Thoracic aorta (tissue), 2 donors: ENCODE measurements at places on chromosomes 4 and X.

- DNase-seq, result no peak
Observed at GRCh38 chr4:4384837-4385236, 2.1 kb upstream of the NSG1 start.

DNA sequence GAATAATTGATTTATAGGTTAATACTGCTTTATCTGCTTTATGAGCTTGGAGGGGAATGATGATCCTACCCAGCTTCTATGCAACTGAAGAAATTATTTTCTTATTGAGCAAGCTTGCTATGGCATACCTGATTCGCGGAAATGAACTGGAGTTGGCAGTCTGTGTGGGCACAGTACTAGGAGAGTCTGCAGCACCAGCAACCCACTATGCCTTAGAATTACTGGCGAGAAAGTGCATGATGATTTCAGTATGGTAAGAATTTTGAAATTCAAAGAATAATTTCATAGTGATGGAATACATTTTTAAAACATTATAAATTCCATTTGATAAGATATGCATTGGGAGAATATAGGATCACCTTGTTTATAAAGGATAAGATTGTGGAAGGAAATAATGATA, 32.3 kb downstream of the SPATA4 start:
- DNase-seq, result no peak

GRCh38 chr4:140884431-140885058, 128.4 kb upstream of the TBC1D9 start:
- no peak for DNase-seq

DNA sequence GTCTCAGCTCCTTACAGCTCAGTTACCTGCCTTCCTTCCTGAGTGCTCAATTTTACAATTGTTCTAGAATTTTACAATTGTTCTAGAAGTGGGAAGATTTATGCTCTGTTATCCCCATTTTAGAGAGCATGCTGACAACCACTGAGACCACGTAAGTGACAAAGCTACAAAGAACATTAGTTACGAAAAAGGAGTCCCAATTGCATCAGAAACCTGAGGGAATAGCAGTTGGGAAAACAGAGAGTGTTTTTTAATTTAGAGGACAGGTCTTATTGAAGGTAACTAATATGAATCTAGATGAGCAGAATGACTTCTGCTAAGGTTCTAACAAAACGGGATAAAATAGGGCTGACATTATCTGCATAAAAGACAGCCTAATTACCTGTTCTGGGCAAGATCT, 103.3 kb downstream of the THOC2 start:
- no peak for DNase-seq

DNA sequence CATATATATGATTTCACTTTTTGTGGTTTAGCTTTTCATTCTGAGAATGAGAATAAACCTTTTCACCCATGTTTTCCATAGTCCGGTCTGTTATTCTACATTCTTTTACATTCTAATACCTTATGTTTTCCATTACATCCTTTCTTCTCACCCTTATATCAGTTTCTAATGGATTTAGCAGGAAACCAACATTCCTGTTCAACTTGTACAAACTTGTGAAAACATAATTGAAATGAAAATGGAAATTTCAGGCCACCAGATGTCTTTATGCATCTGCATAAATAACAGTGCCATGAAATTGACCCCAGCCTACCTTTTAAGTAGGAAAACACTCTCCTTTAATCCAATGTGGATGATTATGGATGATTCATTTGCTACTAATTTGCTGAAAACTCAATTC, 494.8 kb upstream of the ZFP42 start:
- DNase-seq, result no peak

- DNase-seq, result no peak
Observed at GRCh38 chr4:127182687-127183086, 450.1 kb upstream of the INTU start.

DNA sequence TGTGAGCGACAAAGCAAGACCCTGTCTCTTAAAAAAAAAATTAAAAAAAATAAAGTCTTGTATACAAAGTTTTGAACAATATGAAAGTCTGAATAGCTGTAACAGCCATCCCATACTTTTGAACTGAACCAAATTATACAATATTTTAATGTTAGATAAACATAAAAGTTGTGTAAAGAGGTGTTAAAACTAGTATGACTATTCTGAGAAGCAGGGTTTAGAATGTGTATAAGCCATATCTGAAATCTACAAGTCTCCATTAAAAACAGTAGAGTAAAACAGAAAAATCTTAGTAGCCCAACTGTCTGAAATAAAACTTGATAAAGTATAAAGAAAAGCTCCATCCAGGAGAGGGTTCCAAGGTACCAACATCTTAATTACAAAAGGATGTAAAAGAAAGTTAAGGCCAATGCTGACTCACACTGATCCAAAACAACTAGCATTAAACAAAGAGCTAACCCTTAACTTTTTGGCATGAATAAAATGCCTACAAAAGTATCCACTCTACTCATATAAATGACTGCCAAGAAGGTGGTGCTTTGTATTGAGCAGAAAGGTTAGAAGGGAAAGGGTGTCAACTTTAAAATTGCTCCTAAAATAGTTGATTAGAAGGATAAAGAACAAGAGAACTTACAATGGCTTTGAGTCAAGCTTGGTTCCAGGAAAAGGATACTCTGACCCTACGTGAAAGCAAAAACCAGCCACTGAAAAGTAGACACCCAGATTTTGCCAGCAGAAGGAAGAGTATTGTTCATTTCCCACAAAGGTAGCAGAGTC, 18.5 kb downstream of the CNOT6L start:
- DNase-seq, result no peak

- DNase-seq, result no peak
Observed at GRCh38 chrX:56882581-56882980, 112.8 kb downstream of the SPIN3 start.

DNA sequence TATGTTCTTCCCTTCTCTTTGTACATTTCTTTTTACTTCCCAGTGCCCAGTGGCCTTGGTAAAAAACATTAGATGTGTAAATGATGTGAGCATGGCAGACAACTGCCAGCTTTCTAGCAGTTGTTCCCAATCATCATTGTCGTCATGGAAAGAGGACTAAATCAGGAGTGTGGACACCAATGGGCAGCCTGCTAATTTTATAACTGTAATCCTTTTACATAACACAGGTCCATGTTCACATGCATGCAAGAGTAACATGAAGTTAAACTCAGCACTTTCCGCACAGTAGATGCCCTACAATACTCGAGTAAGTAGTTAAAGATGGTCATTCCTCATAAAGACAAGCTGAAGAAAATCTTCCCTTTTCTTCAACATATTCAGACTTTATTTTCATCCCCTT, 23.4 kb upstream of the G3BP2 start:
- DNase-seq, result no peak

DNA sequence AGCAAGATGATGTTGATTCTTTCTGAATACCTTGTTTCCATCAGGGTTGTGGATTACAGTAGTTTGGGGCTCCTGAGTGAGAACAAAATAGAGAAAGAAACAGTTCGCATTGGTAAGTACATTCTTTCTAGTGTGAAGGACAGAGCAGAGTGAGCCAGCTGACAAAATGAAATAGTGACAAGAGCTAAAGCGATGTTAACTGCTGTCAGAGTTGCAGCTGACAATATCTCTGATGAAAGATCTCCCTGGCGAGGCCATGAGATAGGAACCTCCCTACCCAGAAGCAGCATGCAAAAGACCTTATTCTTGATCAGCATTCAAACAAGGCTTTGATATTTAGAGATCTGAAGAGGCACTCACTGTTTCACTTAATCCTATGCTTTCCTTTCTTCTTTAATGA, 258.6 kb downstream of the CAMK2D start:
- no peak for DNase-seq

DNA sequence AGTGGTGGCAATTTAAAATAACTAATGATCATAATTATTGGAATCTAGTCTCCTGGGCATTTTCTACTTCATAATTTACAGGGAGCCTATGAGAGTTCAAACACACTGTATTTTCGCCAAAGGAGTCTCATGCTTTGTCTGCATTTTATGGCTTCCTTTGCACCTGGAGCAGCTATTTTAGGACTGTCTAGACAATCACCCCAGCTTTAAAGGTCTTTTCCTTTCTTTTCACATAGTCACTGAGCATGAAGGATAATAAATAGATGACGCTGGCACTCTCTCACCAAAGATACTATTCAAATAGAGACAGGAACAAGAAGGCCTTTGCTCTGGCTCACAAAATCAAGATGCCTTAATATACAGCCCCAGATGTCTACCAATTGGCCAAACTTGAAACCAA, 43.0 kb downstream of the AMELX start:
- no peak for DNase-seq

GRCh38 chr4:185004562-185005218, 13.6 kb upstream of the HELT start:
- peak; percentile 13 for DNase-seq

- no peak for DNase-seq
Observed at GRCh38 chrX:68920561-68920960, 91.7 kb downstream of the EFNB1 start.

GRCh38 chr4:188296331-188296730, 157.1 kb downstream of the TRIML1 start:
- no peak for DNase-seq

DNA sequence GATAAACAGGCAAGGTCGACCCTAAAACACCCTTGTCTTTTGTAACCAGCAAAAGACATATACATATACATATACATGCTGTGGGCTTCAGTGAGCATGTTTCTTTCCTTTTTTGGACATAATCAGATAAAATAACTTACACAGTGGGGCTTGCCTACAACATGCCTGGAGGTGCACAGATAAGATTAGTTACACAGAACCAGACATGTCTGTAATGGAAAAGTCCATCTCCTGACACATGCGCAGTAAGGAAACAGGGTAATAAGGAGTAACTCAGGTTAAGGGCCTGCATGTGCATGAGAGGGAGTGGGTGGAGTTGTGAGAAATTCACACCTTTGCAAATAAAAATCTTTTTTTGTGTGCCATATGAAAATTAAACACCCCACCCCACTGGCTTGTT, 3.4 kb downstream of the UGT2A1 start:
- DNase-seq, result no peak

DNA sequence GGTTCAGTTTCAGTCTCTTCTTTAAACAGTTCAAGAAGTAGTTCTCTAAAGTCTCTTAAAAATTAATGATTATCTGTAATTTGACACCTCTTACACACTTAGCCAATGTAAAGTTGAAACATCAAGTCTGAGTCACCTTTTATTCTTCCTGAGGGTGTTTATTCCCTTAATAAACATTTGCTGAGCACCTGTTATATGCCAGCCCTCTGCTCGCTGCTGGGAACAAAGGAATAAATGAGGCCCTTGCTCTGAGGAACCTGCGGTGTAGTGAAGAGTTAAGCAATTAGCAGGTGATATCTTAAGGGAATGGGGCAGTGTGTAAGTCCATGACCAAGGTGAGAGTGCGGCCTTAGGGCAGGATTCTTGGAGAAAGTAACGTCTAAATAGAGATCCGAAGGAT, 5.2 kb upstream of the NDNF start:
- no peak for DNase-seq

- no peak for DNase-seq
Observed at GRCh38 chrX:112946227-112946626, 105.6 kb upstream of the AMOT start.

GRCh38 chrX:30649859-30650258, 3.4 kb upstream of the GK start:
- DNase-seq, result no peak

DNA sequence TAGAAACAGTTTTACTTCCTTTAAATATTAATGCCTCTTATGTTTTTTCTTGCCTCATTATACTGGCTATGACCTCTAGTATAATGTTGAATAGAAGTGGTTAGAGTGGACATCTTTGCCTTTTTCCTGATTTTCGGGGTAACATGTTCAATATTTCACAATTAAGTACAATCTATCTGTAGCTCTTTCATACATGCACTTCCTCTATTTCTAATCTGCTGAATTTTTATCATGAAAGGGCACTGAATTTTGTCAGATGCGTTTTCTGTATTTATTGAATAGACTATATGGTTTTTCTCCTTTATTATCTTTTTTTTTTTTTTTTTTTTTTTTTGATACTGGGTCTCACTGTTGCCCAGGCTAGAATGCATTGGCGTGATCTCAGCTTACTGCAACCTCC, 29.0 kb downstream of the MECP2 start:
- no peak for DNase-seq

GRCh38 chr4:105840426-105841174, 54.7 kb upstream of the NPNT start:
- no peak for DNase-seq

- DNase-seq, result no peak
Observed at GRCh38 chrX:18119856-18120255, 100.8 kb downstream of the BEND2 start.

DNA sequence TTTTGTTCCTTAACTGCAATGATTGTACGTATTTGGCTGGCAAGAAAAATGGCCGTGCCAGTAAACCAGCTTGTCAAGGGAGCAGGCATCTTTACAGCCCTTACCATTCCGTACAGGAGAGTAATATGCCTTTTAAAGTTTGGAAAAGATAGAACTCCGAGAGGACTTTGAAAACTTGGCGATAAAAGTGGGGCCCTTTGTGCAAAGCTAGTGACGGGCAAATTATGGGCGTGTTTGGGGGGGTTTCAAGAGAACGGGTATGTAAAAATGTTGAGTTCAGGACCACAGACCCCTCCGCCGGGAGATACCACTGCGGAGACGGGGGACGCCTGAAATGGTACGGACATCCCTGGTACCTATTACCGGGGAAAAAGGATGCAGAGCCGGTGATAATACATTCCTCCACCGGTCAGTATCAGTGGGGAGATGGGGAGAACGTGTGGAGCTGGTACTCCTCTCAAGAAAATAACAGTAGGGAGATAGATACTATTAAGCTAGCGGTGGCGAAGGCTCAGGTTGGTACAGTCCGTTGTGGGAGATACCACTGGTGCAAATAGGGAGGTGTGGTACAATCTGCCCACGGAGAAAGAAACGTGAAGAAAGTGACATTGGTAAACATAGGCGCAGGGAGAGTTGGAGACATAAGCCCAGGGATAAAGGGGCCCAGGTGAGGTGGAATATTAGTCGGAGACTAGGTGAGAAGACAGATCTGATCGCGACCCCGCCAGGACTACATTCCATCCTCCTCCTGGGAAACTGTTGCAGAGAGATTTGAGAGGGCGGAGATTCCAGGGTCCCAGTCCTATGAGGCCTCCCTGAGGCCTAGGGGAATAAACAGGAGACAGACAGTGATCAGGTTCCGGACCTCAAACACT, 14.5 kb downstream of the SPACA5 start:
- DNase-seq, result no peak

DNA sequence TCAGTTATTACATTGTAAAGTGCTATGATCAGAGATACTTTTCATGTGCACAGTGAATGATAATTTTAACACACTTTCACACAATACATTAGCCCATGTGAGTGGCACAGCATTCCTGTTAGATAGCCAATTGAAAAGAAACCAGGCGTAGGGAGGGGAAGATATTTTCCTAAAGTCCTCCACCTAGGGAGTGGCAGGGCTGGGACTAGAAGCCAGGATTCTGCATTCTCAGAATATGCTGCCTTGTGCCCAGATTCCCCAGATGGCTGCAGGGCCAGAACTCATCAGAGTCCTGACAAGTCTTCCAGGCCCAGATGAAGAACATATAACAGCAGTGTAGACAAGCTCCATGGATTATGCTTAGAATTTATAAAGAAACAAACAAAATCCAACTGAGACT, 350.2 kb downstream of the AFF2 start:
- DNase-seq, result no peak
